ENCODE measurements at places on chromosomes 16 and 17.
A peak's percentile ranks its signal among the peaks of the same experiment; 100 is the strongest.

GRCh38 chr16:1509307-1510221, 16.4 kb downstream of the TELO2 start:
- no peak for DNase-seq

- DNase-seq, result no peak
These were observed 1024.9 kb downstream of the KCNJ18 start for GRCh38 chr17:22717211-22717610.

GRCh38 chr16:17013038-17013437, 457.7 kb downstream of the XYLT1 start:
- no peak for DNase-seq

DNA sequence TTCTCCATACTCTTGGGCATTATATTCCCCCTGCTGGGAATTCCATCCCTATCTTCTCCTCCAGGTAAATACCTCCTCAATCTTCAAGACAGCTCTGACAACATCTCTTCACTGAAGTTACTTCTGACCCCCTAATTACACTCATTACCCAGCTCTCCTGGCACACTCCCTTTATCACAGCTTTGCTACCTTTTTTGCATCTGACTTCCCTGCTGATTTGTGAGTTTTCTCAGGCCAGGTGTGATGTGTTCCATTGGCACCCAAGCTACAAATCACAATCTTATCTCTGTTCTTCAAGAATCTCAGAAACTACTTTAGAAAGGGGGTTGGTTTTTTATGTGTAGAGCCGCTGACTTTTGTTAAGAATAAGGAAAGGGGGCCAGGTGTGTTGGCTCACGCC, 14.0 kb downstream of the CLEC19A start:
- no peak for DNase-seq

DNA sequence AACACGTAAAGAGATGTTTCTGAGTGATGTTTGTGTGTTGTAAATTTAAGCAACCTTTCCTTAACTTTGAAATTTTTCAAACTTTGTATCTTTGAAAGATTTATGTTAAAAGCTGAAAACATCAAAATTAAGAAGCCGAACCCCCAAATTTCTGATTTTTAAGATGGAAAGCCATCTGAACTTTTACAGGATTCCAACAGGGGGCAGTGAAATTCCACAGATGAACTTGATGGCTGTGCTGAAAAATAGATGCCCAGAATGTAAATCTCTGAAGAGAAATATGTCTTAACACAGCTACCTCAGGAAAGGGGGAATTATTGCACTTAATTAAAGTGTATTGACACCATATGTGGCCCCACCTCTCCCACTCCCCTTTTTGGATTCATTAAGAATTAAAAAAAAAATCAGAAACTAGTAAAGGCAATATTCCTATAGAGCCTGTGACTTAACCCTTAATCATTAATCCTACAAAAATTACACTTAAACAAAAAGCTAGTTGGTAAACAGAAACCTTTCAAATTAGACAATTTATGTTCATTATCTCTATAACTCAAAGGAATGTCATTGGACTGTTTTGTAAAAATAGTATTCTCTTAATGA, 597.9 kb downstream of the KCNJ2 start:
- DNase-seq, result peak; percentile 33

DNA sequence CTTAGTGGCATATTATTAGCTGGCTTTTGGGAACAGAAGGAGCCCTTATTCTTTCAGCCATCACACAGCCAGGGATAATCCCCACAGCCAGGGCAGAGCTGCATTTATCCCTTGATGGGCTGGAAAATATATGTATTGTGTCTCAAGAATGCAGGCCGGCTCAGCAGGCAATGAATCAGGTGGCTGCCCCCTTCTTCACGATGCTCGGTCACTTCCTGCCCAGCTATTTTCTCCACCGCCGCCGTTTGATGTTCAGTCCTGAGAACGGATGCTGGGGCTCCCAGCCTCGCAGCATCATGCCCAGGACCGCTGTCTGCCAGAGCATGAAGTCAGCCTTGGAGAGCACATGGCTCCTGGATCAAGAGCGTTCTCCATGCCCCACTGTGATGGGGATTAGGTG, 4.3 kb upstream of the MYH3 start:
- no peak for DNase-seq

- no peak for DNase-seq
These were observed 2.7 kb upstream of the ZNF594 start for GRCh38 chr17:5194346-5194745.

- no peak for DNase-seq
These were observed 48.4 kb downstream of the SEC14L1 start for GRCh38 chr17:77189148-77189547.

DNA sequence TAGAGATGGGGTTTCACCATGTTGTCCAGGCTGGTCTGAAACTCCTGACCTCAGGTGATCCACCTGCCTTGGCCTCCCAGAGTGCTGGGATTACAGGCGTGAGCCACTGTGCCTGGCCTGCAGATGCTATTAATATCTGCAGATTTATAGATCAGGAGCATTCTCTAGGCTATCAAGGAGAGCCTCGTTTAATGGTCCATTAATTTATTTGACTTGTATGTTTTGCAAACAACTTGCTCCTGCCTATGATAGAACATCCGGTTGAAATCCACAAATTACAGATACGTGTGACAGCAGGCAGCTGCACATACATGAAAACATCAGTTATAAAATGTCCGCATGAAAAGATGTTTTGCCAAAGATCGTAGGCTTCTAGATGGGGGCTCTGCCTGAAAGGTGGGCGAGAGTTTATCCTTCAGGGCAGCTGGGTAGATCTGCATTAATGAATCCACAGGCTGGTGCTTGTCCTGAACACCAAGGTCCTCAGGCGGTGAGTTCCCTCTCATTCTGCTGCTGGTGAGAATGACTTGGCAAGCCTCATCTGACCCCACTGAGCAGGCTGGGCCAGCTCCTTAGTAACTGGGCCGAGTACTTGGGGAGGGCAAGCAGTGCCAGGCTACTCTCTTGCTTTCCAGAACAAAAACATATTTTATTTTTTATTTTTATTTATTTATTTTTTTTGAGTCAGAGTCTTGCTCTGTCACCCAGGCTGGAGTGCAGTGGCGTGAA, 37.1 kb upstream of the MGAT5B start:
- no peak for DNase-seq

DNA sequence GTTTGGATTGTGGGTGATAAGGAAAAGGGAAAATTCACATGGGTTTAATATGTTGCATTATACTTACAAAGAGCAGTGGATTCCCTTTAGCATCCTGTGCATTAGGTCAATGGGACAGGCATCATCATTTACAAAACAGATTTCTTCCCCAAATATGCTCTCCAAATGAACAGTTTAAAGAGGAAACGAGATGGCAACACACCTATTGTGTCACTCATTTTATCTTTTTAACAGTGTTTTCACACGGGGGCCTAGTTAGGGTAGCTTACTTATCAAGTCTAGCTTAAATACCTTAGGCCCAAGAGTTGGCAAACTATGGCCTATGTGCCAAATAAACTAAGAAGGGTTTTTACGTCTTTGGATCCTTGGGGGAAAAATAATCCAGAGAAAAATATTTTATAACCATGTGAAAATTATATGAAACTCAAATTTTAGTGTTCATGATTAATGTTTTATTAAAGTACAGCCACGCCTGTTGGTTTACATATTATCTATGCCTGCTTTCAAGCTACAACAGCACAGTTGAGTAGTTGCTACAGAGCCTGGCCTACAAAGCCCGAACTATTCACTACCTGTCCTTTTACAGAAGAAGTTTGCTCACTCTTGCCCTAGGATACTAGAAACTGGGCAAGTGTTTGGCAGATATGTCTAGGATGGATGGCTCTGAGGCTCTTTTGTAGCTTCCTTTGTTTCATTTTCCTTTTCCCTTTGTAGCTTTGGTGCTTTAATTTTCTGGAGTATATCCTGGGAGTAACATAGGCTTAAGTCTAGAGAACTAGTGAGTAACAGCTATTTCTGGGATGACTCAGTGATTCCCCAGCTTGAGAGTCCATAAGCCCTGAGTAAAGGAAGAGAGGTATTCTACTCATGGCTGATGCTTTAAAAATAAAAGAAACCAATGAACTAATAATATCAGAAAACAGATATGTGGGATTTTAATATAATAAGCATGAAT, 12.4 kb downstream of the NUP93 start:
- DNase-seq, result no peak

GRCh38 chr17:28662527-28662829, 473 bp downstream of the SUPT6H start:
- no peak for DNase-seq

DNA sequence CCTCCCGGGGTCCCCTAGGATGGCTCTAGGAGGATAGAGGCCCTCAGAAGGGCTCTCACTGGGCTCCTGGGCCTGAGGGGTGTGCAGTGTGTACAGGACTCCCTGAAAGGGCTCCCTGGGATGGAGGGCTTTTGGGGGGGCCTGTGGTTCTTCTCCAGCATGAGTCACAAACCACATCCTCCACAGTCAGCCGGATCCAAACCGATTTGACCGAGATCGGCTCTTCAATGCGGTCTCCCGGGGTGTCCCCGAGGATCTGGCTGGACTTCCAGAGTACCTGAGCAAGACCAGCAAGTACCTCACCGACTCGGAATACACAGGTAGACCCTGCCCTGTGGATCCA, 4.5 kb downstream of the TRPV2 start:
- DNase-seq, result no peak

DNA sequence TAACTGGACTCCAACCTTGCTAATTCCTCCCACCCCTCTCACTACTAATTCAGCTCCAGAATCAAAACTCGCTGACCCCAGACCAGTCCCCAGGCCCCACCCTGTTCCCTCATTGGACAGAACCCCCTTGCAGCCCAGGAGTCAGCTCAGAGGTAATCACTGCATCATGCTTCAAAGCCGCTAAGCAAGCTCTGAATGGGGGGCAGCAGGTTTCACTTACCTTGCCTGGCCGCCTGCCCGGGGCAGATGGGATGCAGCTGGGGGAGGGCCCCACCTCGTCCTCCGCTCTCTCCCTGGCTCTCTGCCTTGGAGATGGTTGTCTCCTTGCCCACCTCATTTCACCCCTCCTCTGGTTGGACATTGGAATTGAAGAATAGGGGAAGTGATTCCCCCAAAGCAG, 4.8 kb upstream of the NGFR start:
- DNase-seq, result no peak

DNA sequence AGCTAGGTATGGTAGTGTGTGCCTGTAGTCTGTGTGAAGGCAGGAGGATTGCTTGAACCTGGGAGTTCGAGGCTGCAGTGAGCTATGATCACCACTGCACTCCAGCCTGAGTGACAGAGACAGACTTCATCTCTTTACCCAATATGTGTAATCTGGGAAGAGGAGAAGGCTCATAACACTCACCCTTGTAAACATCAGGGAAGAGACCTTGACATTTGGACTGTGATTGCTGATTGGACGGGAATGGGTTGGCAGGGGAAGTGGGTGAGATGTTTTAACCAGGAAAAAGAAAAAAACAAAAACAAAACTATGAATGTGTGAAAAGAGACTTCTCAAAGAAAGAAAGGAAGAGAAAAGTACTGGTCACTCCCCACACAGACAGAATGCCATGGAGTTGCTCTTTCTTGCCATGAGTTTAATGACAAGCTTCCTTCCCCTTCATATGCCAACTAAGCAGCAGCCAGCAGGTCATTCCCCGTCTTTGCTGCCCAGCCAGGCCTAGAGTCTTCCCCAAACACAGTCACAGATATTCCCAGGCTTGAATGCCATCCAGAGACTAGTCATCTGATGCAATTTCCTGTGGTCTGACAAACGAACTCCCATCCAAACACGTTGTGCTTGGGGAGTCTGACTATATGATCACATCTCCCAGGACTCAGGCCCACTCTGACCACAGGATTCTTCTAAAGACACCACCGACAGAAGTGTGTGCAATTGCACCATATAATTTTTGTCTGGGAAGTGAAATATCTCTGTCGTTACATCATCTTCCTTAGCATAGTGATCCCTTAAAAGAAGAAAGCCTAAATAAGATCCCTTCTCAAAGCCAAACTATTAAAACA, 3.6 kb upstream of the XAF1 start:
- peak; percentile 81 for DNase-seq

- DNase-seq, result peak; percentile 84
These were observed 99.4 kb downstream of the CYLD start for GRCh38 chr16:50841081-50841886.

GRCh38 chr17:50311112-50311460, 34.8 kb upstream of the XYLT2 start:
- DNase-seq, result no peak

DNA sequence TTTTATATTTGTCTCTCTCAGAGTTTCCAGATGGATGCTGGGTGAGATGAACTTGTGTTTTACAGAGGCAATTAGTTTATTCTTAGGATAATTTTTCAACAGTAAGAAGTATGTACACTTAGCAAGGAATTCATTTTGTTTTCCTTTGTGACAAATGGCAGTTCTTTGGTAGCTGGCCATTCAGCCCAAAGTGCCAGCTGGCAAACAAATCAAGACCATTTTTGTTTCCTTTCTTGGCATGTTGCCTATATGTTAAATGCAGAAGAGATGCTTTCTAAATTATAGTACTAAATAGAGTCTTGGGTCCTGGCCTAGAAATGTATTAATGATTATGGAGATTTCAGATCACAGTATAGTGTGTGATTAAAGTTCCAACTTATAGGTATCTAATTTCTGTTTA, 337.1 kb downstream of the CNTNAP4 start:
- DNase-seq, result no peak

- peak; percentile 7 for DNase-seq
These were observed 22.8 kb upstream of the ACSM2B start for GRCh38 chr16:20598832-20599469.

GRCh38 chr17:40121181-40122135, at the start of gene MSL1:
TSS of gene MSL1 (plus strand) at chr17:40121971. CDS start at chr17:40122613, 642 bp downstream.
- peak; percentile 68 for DNase-seq

DNA sequence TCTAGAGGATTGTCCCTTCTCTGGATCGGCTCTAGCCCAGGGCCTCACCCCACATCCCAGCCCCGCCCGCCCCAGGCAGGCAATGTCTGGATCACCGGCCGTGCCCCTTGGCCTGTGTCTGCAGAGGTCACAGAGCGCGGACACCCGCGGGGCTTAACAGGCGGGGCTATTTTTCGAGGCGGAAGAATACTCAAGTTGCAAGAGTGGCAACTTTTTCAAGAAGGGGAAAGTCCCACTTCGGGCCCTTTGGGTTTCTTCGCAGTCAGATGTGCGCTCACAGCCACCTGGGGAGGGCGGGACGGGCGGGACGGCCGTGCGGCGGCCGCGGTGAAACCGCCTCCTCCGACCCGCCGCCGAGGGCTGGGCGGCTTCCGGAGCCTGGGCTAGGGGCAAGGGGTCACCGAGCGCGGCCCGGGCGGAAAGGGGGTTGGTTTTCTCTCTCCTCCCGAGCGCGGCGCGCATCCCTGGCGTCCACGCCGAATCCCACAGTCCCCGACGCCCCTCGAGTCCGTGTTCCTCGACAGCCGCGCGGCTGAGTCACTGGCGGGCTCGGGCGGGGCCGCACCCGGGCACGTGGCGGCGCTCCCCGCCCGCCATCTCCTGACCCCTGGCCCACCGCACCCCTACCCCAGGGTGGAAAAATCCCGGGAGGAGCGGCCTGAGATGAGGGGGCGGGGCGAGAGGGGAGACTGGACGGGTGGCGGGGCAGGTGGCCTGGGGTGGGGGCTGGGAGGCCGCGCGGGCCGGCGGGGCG, 1.2 kb upstream of the PFN1 start:
- DNase-seq, result peak; percentile 47

DNA sequence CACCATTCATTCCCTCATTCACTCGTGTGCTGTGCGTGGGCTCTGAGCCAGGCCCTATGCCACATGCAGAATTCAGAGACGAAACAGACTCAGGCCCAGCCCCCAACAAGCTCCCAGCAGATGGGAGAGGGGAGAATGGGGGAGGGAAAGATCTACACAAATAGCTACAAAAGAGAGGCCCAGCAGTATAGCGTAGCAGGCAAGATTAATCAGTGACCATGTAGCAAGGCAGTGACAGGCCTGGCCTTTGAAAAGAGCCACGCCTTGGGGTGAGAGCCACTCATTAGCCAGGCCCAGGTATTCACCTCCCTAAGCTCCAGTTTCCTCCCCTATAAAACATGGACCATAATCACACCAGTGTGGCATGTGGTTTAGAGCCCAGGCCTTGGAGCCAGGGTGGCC, 16.4 kb upstream of the KRT19 start:
- DNase-seq, result no peak

All from KBM-7 (cell line).